NCI-H1105 (cell line): ENCODE measurements at places on chromosomes 6 and 20.

GRCh38 chr6:20447581-20448132, 46.0 kb downstream of the E2F3 start:
- no peak for DNase-seq

DNA sequence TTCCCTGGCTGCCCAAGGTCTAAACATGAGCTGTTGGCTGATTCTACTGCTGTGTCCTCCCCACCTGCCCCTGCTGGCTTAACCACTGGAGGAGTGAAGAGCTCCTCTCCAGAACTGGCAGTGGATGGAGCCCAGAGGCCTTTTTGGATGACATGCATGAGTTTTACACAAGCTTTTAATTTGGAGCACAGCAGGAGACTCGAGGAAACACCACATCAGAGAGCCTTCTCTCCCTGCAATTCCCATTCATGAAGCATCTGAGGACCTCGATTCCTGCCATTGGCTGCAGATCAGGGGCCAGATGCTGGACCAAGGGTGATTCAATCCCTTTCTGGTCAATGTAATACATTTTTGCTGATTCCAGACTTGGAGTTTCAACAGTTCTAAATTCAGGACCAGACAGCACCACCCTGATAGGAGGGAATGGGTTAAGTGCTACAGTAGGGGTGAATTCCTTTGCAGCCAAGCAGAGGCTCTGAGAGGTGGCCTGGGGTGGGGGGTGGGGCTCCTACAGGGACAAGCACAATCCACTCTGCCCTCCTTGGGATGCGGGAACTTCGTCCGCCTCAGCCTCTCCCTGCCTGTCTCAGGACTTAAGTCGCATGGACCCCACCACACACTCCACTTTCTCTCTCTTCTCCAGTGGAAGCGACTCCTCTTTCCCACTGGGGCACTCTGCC, 599 bp upstream of the PSORS1C1 start:
- DNase-seq = no peak

GRCh38 chr20:47868236-47868635, 83.0 kb upstream of the SULF2 start:
- DNase-seq = no peak

- no peak for DNase-seq
These were observed 26.8 kb downstream of the ANKRD60 start for GRCh38 chr20:58201616-58202015.

DNA sequence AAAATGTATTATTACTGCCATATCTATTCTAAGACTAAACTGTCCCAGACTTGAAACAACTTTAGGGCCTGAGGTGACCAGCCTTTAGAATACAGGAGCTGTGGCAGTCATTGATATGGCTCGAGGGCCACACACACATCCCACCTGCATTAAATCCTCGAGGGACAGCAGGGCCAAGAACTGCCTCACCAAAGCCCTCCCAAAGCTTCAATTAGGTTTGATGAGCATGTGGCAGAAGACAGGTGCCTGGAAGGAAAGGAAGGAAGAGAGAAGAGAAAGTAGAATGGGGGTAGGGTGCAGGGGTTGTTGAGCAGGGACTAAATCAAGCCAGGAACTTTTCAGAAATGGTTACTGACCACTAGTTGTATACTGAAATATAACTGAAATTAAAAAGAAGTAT, 115.0 kb downstream of the PDSS2 start:
- DNase-seq = no peak

DNA sequence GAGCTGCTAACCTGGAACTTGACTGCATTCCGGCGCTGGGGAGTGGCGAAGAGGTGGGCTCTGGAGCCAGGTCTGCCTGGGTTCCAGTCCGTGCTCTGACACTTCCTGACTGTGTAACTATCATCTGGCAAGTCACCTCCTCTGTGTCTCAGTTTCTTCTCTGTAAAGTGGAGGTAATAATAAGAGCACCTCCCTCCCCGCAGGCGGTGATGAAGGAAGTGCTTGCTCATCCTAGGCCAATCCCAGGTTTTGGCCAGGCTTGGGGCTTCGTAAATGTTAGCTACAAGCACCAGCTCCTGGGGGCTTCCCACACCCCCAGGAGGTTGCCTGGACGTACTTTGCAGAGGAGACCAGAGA, 32.8 kb downstream of the SNAI1 start:
- DNase-seq = no peak

- no peak for DNase-seq
These were observed 13.5 kb upstream of the KCNK16 start for GRCh38 chr6:39335780-39336545.

DNA sequence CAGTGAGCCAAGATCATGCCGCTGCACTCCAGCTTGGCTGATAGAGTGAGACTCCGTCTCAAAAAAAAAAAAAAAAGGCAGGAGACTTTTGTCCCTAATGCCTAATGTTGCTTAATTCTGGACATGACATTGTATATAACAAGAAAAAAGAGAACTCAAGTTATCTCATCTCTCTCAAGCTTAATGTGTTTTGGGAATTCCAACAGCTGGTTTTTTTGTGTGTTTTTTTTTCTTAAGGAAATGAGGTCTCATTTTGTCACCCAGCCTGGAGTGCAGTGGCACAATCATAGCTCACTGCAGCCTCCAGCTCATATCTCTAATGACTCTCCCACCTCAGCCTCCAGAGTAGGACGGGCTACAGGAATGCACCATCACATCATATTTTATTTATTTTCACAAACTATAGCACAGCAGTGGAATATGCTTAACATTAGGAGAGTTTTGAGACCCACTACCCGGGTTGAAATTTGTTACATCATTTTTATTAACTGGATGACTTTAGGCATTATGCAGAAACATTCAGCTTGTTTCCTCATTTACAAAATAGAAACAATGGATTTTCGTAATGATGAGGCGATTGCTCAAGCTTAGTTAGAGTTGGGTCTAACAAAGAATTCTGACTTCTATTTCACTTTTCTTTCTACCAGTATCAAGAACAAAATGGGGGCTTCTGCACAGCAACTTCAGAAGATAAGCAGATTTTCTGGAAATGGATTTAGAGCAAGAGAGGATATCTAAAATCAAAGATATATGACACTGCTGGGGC, 104.1 kb upstream of the BTN3A2 start:
- DNase-seq = no peak
